ENCODE measurements at places on chromosomes 5 and 9.

DNA sequence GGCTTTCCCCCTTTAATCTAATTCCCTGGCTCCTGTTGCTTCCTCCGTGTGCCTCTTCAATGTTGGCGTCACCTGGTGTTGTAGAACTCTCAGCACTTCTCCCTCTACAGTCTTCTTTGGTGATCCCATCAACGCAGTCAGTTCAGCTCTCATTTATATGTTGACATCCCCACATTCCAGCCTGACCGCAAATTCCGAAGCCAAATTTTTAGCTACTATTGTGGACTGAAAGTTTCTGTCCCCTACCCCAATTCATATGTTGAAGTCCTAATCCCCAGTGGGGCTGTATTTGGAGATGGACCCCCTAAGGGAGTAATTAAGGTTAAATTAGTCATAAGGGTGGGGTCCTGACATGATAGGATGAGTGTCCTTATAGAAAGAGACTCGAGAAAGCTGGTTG lies 210.6 kb upstream of the ADAMTSL1 start:
- DNase-seq = no peak

DNA sequence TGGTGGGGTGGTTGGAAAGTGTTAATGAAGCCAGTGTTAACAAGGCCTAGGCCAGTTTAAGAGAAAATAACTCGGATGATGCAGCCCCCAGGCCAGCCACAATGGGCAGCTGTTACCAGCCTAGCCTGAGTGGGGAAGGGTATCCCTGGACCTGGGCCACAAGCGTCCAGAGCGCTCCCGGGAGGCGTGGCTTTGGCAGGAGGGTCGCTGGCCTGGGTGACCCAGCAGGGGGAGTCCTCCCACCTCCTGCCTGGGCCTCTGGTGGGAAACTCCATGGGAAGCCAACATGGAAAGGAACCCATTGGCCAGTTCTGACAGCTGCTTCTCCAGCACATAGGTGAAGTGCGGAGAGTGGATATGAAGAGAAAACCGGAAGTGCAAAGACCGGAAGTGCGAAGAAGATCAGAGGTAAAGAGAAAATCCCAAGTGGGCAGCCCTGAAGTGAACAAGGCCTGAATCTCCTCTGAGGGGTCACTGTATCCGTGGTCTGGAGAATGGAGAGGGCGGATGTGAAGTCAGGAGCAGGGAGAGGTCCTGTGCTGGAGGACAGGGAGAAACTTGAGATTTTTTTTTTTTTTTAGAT lies 79.0 kb downstream of the ADCY2 start:
- no peak for DNase-seq

GRCh38 chr5:136750224-136750862 lies 385.0 kb upstream of the TRPC7 start:
- DNase-seq = no peak

- DNase-seq = no peak
Measured at GRCh38 chr5:80959768-80960442, at the start of gene RASGRF2. Gene RASGRF2 (plus strand): TSS chr5:80960363. CDS start chr5:80960739, 376 bp downstream.

GRCh38 chr5:145718956-145719355 lies 116.2 kb downstream of the PRELID2 start:
- DNase-seq = no peak

GRCh38 chr5:142617416-142618129 lies 68.3 kb downstream of the FGF1 start:
- DNase-seq = no peak

GRCh38 chr9:14148501-14149103 lies 165.3 kb downstream of the NFIB start:
- no peak for DNase-seq

DNA sequence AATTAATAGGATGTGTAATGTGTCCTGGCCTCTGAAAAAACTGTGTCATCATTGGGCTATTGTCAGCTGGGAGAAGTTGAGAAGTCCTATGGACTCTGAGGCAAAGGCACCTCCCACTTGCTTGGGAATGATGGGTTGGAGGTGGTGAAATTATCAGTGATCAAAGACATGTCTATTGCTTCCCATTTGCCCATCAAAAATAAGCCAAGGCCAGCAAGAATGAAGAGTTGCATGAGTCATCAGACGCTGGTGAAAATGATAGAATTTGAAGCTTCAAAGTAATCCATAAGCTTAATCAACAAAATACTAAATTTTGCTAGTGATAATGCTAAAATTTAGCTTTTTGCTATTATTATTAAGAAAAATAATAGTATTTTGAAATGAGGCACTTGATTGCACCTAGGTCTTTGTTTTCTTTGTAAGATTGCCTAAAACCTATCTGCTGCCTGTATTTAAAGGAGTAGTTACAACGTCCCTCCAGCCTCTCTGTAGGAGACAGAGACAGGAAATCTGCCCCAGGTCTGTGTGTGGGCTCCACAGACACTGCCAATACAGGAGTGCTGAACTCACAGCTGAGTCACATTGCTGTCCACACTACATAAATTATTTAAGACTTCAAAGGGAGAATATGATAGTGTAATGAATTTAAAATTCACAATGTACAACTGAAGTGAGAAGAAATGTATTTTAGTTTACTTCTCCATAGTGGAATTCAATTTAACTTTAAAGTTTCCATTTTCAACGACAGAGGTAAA lies 48.4 kb upstream of the APC start:
- no peak for DNase-seq

DNA sequence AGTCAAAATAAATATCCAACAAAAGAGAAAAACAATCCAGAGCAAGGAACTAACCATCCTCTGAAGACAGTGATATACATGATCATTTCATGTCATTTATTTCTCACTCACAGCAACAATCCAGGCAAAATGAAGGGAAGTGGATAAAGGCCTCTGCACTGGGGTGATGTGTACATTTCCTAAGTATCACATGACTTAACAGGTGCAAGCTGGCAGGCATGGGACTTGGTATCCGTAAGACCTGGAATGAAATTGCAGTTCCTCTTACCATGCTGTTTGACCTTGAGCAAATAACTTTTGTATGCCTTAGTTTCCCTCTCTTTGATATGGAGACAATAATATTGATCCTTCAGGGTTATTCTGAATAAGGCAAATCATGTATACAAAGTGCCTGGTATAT lies 77.6 kb downstream of the PRLR start:
- DNase-seq = no peak

- DNase-seq = no peak
Measured at GRCh38 chr5:139655727-139656271, 7.7 kb downstream of the CXXC5 start.

- no peak for DNase-seq
Measured at GRCh38 chr5:164358531-164359259, 853.3 kb downstream of the MAT2B start.

DNA sequence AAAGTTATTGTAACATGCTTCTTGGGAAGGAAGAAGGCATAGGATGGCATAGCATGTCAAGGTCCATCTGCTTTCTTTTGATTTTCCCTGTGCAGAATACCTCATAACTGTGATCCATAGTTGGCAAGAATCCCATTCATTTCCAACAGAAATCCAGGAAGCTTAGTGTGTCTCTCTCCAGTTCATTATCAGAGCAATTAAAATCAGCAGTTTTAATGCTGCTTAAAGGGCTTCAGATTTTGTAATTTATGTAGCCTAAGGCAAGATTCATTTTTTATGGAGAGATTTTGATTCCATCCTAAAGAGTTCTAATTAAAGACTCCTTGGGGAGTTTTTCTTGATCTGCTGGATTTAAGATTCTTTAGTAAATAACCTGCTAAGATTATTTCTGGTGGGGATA lies 560.1 kb downstream of the PDE4D start:
- no peak for DNase-seq

- no peak for DNase-seq
Measured at GRCh38 chr9:127570533-127571111, 41.5 kb upstream of the STXBP1 start.

GRCh38 chr9:24011009-24011717 lies 185.1 kb upstream of the ELAVL2 start:
- no peak for DNase-seq

GRCh38 chr9:132768932-132769905 lies 99.0 kb downstream of the GTF3C4 start:
- DNase-seq = peak; percentile 71

DNA sequence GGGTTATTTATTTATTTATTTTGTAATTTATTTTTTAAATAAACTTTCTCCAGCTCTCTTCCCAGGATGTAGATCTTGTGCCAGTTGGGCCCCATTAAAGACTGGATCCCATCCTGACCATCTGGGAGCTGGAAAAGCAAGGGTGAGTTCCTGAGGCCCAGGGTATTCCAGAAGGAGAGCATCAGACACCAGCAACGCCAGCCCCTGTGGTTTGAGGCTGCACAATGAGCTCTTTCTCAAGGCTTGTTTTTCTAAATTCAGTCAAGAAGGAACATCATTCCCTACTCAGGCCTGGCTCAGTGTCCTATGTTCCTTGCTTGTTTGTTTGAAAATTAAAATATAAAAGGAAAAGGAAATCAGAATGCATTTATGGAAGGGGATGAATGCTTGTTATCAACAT lies 313.3 kb downstream of the EBF1 start:
- DNase-seq = no peak

- DNase-seq = no peak
Measured at GRCh38 chr5:149561848-149562247, 10.6 kb upstream of the CSNK1A1 start.

- no peak for DNase-seq
Measured at GRCh38 chr5:72369301-72369700, 49.1 kb downstream of the PTCD2 start.

DNA sequence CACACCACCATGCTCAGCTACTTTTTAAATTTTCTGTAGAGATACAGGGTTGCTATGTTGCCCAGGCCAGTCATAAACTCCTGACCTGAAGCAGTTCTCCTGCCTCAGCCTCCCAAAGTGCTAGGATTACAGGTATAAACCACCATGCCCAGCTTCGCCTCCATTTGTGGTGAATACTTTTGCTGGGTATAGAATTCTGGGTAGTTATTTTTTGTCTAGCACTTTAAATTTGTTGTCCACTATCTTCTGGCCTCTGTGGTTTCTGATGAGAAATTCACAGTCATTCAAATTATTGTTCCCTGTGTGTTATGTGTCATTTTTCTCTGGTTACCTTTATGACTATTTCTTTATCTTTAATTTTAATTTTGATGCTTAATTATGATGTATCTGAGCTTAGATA lies 57.7 kb upstream of the EXOC3 start:
- DNase-seq = no peak

- no peak for DNase-seq
Measured at GRCh38 chr9:127572961-127573721, 38.9 kb upstream of the STXBP1 start.

DNA sequence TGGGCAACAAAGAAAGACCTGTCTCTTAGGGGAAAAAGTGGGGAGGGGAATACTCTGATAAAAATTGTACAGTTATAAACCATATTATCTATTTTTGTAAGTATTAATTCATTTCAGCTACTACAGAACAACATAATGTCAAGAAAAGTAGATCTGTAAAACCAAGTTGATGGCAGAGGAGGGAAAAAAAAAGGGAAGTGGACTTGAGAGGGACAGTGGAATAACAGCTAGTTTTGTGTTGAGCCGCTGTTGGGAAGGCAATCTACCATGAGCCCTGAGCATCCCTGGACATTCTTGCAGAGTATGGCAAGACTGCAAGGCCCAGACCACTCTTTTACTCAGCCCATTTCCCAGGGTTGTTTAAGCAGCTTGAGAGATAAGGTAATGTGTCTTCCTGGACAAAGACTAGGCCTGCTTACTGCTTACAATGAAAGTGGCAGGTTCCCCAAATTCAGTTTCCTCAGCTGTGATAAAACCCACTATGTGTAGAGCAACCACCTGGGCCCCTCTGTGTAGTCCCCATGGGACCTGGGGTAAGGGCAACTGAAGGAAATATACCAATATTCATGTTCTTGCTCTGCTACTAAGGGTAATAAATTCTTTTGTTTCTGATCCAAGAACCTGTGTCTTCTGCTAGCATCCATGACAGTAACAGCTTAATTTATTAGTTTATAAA lies 25.0 kb downstream of the CEP120 start:
- no peak for DNase-seq

- DNase-seq = no peak
Measured at GRCh38 chr5:1443171-1443570, 2.1 kb downstream of the SLC6A3 start.

- no peak for DNase-seq
Measured at GRCh38 chr5:94422812-94423211, 195.6 kb downstream of the KIAA0825 start.

DNA sequence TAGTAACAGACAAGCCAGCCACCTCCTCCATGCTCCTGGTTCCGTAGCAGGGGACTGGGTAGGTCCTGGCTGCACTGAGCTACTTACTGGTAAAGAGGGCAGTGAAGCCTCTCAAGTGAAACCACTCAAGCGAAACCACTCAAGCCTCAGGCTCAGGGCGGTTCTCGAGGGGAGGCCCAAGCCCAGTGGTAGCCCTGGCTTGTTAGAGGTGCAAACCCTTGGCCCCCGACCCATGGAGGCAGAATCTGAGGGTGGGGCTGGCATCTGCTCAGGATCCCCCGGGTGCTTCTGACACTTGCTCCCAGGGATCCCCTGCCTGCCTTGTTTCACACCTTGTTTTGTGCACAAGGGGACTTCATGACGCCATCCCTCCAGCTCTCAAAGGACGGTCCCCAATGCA lies 76.5 kb upstream of the OLFM1 start:
- no peak for DNase-seq

GRCh38 chr5:67085616-67086015 lies 111.0 kb downstream of the CD180 start:
- DNase-seq = no peak

- DNase-seq = no peak
Measured at GRCh38 chr9:38229104-38229500, 160.1 kb upstream of the SHB start.

DNA sequence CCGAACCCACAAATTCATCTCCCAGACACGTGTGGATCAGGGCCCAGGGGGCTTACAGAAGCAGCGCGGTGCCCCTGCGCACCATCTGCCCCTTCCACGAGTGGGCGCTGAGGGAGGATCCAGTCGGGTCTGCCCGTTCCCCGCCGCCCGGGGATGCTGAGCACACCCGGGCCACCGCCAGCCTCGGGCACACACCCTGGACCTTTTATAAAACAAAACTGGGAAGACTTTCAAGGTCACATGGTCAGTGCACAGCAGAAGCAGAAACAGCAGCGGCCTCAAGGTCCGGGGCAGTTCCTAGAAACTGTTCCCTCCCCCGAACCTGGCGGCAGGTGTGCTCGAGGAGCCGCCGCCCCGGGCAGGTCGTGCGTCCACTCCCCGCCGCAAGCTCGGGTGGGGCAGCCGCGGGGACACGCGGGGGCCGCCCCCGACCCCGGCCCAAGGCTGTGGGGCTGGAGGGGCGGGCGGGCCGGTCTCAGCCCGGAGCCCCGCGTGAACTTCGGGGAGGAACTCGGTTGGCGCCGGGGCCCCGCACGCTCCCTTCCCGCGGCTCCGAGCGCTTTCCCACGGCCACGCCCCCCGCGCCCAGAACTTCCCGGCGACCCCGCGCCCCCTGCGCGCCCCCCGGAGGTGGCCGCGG lies 633 bp upstream of the PPP1R26 start:
- DNase-seq = no peak

GRCh38 chr9:91180240-91180929 lies 181.3 kb downstream of the AUH start:
- no peak for DNase-seq

DNA sequence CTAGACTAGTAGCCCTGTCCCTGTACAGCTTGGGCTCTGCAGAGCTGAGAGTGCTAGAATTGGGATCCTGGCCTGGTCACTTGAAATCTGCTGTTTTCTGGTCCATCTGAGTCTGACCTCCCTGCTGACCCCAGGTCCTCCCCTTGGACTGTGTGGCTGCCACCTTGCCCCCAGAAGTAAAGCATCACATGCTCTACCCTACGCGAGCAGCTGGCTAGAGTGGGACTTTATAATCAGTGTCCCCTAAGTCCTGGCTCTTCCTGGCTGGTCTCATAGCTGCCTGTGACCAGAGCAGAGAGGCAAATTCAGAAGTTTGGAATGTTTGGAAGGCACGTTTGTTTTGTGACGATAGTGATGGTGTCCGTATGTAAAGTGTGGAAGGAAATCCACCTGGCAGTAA lies 81.0 kb downstream of the ARHGEF28 start:
- DNase-seq = no peak
